ENCODE measurements at places on chromosomes 7 and 10.

DNA sequence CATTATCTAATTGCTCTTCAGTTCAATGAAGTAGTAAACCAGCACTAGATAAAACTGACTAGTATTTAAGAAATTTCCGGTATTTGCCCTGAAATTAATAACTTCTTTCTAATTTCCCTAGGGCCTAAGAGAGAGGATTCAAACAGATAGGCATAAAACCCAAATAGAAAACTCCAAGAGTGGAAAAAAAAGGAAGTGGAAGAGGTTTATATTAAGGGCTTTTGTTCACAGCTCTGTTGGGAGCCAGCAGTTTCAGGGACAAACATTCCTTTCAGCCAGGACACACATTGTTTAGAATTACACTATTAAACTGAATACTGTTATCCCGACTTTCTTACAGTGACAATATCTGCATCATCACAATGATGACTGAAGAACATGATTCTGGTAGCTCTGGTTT, 3.6 kb downstream of the ODAD2 start:
- no peak for DNase-seq

GRCh38 chr10:25552283-25552919, 377.6 kb downstream of the GPR158 start:
- no peak for DNase-seq

DNA sequence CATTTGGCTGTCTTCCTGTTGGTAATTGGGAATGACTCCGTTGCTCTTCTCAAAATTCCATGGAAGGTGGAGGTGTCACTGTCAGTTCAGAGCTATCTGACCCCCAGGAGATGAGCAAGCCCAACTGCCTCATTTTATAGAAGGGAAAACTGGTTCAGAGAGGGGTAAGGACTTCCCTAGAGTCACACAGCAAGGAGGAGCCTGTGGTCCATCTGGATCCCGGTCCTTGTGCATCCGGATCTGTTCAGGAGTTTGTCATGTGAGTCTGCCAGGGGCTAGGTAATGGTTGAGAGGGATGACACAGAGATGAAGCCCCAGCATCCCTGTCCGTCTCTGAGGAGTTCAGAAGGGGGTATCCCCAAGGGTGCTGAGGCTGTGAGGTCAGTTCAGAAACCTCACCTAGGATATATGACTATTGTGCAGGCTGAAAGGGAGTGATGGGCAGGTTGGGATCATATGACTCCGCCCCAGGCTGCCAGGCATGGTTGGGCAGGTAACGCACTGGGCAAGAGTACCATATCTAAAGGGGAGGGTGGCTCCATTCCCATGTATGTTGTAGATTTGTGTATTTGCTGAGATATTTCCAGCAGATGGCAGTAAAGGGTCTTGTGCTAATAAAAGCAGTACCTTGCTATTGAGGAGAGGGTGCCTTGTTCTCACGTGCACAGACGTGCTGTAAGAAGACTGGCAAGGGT, 16.0 kb upstream of the SLC29A3 start:
- peak; percentile 73 for DNase-seq

GRCh38 chr10:124227055-124227975, 133.9 kb upstream of the CHST15 start:
- no peak for DNase-seq

DNA sequence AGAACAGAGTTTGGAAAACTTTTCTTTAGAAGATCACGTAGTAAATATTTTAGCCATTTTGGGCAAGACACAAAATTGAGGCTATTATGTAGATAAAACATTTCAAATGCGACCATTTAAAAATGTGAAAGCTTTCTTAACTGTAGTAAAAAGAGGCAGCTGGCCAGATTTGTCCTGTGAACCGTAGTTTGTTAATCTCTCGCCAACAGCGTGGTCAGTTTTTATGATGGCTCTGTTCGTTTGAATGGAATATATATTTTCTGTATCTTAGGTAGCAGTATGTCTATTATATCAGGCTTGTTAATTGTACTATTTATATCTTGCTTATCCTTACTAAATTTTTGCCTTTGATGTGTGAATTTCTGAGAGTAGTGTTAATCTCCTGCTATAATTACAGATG, 124.9 kb downstream of the CCSER2 start:
- DNase-seq, result no peak

GRCh38 chr7:149027611-149028345, 527 bp downstream of the PDIA4 start:
- DNase-seq, result no peak

- DNase-seq, result no peak
Measured at GRCh38 chr10:88254091-88254490, 329.0 kb downstream of the RNLS start.

DNA sequence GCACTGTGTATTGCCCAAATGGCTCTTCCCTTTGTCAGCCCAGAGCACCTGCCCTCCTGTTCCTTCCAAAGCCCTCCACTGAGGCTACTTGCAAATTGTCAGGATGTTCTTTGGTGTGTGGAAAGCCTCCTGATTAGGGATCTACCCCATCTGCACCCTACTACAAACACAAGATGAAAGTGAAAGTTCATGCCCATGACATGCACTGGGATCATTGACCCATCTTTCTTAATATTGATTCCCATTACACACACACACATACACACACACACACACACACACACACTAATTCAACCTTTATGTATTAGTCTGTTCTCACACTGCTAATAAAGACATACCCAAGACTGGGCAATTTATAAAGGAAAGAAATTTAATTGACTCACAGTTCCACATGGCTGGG, 213.7 kb upstream of the IGFBP3 start:
- no peak for DNase-seq

DNA sequence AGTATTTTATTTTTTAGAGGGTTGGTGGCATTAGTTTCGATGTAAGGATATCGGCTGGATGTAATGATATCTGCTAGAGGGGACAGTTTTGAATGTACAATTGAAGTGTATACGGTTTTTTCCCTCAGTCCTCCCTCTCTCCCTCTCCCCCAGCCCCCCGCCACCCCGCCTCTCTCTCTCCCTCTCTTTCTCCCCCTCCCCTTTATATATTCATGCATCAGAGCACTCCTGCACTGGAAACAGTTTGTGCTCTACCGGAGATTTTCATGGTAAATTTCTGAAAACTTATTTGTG, 1.6 kb downstream of the GLCCI1 start:
- no peak for DNase-seq

DNA sequence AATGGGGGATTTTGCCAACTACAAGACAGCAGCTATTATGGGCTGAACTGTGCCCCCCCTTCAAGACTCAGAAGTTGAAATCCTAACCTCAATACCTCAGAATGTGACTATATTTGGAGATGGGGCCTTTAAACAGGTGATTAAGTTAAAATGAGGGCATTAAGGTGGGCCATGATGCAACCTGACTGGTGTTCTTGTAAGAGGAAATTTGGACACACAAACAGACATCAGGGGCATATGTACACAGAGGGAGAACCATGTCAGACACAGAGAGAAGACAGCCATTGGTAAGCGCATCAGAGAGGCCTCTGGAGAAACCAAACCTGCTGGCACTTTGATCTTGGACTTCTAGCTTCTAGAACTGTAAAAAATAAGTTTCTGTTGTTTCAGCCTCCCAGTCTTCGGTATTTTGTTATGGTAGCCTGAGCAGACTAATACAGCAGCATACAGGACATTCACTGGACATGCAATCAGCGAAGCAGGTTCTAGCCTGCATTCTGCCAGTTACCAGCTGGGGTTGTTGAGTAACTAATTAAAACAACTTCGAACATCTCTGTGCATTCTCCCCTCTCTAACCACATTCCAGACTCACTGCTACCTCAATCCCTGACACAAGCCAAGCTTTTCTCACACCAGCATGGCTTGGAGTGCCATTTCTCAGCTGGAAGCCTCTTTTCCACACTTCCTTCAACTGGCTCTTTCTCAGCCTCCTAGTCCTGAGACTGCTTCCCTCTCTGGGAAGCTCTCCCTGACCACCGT, 141.4 kb downstream of the DOCK4 start:
- no peak for DNase-seq
